ENCODE measurements at places on chromosomes 7 and 10.

DNA sequence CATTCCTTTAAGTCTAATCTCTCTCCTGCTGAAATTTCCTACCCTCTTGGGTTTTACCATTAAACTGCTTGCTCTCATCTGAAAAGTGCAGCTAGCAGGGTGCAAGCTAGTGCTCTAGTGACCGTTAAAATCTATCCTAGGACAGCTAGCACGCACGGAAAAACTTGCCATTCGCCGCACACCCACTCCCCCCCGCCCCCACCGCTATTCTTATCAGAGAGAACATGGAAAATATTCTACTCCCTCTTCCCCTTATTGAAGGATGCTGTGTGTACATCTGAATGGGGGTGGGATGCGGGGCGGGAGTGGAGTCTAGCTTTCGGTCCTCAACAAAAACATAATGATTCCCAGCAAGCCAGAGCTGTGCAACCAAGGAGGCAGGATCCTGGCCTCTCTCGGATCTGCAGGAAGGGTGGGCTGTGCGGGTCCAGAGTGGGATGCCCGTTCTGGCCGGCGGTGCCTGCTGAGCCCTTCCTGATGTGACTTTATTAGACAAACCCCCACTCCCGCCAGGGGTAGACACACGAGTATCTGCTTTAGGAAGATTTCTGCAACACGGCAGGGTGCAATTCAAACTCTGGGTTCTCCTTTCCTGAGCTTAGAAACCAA lies 1.1 kb upstream of the ADRA2A start:
- no peak for DNase-seq

- no peak for DNase-seq
These were observed 80.3 kb upstream of the SCIN start for GRCh38 chr7:12490107-12490688.

- DNase-seq, result no peak
These were observed 50.4 kb downstream of the ADD3 start for GRCh38 chr10:110058212-110058611.

- DNase-seq, result no peak
These were observed 16.8 kb upstream of the LRRC72 start for GRCh38 chr7:16509829-16510228.

Measured in HTR-8/SVneo (cell line).